GM13977 (cell line): ENCODE measurements at places on chromosomes 16 and 17.

GRCh38 chr16:17831330-17831729 lies 360.6 kb upstream of the XYLT1 start:
- DNase-seq = no peak

- DNase-seq = no peak
Measured at GRCh38 chr16:62620275-62620674, 584.0 kb upstream of the CDH8 start.

DNA sequence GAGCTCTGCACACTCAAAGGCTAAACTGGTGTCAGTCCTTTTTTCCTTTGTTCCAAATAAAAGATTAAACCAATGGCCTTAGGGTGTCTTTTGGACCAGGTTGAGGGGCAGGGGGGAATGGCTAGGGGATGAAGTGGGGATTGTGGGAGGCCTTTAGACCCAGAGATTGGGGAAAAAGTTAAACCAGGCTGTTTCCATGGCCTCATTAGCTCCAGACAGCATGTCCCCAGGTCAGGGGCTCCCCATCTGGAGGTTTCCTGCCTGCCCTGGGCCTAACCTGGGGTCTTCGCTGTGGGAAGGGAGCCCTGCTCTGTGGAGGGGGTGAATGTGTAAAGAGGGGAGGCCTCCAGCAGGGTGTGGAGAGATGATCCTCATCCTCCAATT lies 10.3 kb downstream of the FKBP10 start:
- no peak for DNase-seq

DNA sequence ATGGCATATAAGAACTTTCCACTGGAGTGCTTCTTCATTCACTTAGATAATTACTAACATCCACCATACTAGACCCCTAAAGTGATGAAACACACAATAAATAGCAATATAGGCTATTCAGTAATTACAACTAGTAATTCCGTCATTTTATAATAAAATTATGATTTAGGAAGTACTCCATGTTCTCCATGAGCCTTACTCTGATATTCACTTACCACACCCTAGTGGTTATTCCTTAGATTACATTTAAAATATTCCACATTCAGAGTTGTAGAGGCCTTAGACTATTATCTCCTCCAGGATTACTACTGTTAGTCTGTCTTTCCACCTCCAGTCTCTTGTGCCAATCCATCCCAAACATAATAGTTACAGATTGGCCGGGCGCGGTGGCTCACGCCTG lies 62.4 kb downstream of the STH start:
- no peak for DNase-seq

- no peak for DNase-seq
Measured at GRCh38 chr16:79717333-79718137, 117.0 kb upstream of the MAF start.

DNA sequence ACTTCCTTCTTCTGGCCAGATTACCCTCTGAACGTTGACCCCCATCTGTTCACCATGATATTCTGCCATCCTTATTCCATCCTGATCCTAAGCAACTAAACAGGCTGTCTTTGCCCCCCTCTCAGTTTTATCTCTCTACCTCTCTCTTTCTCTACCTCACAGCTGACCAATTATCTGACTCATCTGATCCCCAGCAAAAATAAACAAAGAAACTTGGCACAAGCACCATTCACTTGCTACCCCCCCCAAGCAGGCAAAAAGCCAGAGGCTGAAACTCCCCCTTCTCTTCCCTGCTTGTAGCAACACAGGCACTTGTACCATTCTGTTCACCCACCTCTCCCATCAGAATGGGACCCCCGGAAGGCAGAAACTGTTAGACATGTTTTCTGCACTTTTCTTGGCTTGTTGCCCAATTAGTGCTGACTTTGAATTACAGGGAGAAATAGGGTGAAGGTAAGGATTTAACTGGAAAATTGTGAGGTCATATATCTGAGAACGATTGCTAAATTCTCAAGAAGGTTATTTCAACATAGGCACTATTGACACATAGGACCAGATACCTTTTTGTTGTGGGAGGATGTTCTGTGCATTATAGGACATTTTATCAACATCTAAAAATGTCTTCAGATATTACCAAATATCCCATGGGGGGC lies 163.2 kb downstream of the TOX3 start:
- DNase-seq = no peak

- DNase-seq = no peak
Measured at GRCh38 chr17:13362341-13363122, 239.2 kb downstream of the HS3ST3A1 start.

- DNase-seq = no peak
Measured at GRCh38 chr16:79184464-79185030, 416.0 kb downstream of the MAF start.

DNA sequence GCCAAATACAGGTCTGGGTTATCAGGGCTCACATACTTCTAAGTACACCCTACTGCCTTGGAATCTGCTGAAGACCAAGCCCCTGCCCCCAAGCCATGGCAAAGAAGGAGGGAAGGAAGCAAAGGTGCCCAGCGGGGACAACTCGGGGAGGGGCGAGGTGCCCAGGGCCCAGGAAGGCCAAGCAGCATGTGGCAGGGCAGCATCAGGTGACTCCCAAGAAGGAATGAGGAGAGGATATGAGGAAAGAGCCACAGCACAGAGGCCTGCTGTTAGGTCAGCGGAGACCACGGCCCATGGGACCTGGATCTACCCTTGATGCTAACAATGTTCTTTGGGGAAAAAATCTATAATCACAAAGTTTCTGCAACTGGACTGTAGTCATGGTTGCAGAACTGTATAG lies 142.6 kb upstream of the CRHR1 start:
- no peak for DNase-seq

GRCh38 chr17:55340176-55340575 lies 75.4 kb downstream of the HLF start:
- DNase-seq = no peak

DNA sequence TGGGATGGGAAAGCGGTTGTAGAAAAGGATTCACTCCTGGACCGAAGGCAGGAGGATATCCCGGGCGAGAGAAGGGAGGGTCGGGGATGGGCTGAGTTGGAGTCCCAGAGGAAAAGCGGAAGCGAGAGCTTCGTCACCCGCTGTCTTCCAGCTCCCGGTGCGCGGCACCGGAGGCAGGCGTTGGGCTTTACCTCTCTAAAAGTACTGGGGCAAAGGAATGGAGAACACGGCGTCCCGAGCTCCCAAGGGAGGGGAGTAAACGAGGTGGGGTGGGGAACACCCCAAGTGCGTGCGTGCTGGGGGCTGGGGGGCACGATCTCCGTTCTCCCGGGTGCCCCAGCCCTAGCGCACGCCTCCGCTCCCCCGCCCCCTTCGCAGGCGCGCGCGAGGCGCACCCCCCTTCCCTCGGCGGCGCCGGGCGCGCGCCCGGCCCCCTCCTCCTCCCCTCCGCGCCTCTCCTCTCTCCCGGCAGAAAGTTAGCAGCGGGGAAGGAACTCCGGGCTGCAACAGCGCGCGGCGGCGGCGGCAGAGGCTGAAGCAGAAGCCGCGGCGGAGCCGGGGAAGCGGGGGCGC lies at the start of gene HS3ST4:
HS3ST4 (plus strand) TSS at position 441 of the 573 bp plus-strand sequence.
- peak; percentile 44 for DNase-seq

DNA sequence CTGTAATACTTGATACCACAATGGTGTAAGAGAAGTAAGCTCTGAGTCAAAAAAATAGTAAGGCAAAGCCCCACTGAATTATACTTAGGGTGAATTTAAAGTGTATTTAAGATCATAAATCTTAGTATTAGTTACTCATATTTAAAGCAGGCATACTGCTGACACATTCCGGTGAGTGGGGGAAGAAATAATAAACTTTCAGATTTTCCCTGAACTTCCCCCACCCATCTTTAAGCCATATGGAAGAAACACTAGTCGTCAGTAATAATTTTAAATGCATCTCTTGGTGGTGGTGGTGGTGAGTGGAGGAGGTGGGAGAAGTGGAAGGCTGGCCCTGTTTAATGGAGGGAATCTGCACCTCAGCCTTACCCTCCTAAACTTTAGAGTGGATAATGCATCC lies 20.5 kb downstream of the MPHOSPH6 start:
- no peak for DNase-seq

DNA sequence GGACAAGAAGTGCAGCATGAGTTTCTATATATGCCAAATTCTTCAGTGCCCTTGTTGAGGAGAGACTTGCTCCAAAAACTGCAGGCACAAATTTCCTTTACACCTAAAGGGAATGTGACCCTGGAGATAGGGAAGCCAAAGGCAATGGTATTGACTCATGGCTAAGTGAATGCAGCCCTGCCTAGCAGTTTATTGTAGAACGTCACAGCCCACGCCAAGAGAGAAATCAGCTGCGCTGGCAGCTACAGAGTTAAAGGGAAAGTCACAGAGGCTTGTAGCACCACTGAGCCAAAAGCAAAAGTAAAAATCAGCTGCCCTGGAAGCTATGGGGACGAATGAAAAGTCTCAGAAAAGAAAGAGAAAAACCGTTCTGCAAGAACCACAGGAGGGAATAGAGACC lies 10.1 kb downstream of the POLR3K start:
- no peak for DNase-seq

DNA sequence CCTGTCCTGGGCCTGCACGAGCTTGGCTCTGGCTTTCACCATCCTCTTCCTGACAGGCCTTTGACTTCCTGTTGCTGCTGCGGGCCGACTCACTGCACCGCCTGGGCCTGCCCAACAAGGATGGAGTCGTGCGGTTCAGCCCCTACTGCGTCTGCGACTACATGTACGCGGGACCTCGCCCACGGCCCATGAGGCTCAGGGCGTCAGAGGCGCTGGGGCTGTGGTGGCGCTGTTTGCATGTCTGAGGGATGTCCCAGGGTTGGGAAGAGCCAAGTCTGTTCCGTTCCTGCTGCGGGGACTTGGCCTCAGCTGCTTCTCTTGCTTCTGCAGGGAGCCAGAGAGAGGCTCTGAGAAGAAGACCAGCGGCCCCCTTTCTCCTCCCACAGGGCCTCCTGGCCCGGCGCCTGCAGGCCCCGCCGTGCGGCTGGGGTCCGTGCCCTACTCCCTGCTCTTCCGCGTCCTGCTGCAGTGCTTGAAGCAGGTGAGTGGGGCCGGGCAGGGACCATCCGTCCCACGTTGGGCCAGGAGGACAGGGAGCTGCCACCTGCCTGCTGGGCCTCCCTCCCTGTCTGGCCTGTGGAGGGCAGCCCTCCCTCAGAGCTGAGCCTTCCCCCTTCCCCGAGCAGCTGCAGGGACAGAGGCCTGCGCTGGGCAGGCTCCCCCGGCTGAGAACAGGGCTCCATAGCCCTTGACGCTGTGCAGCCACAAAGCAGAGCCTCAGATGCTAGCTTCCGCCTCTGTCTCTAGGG lies 23.8 kb downstream of the TSC2 start:
- no peak for DNase-seq

DNA sequence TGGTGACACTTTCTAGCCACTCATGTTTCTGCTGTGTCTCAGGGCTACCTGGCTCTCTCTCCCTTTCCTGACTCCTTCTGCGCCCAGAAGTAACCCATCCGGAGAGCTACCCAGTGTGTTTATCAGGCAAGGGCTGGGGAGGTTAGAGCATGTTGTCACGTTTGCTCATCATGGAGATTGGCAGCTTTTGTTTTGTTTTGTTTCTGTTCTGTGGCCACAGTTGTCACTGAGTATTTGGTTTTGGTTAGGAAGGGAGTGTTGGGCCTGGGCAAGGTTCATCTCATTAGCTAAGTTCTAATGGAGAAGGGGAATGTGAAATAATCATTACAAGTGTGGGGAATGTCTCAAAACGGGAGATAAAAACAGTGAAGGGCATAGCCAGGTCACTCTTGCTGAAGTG lies 390.8 kb downstream of the CPPED1 start:
- no peak for DNase-seq

- no peak for DNase-seq
Measured at GRCh38 chr17:80259457-80260068, 1.1 kb upstream of the RNF213 start.

GRCh38 chr16:68739964-68740627 lies 3.0 kb downstream of the CDH1 start:
- DNase-seq = no peak

GRCh38 chr16:88974080-88974915 lies 2.7 kb downstream of the CBFA2T3 start:
- DNase-seq = peak; percentile 34

DNA sequence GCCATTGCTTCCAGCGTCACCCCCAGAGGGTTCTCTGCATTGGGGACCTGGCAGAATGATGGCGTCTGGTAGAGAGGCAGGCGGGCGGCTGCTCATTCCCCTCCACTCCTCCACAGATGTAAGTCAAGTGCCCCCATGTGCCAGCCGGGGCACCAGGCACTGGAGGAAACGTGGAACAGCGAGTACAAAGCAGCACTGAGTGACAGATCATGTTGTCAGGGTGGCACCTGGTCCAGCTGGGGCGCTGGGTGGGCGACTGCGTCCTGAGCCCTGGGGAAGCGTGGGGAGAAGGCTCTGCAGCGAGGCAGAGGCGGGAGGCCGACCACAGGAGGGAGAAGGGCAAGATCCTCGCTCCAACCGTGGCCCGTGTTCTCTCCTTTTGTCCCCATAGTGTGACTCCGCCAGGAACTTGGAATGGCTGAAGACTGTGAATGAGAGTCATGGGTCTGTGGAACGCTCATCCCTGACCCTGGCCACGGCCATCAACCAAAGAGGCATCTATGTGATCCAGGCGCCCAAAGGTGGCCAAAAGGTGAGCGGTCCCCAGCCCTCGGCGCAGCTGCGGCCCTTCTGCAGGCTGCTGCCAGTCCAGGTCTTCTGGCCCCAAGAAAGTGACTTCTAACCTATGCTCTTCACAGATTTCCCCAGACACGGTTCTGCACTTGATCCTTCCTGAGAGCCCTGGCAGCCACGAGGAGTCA lies 76.7 kb downstream of the RNF213 start:
- DNase-seq = no peak

- DNase-seq = no peak
Measured at GRCh38 chr17:9259419-9259818, 238.1 kb downstream of the NTN1 start.

DNA sequence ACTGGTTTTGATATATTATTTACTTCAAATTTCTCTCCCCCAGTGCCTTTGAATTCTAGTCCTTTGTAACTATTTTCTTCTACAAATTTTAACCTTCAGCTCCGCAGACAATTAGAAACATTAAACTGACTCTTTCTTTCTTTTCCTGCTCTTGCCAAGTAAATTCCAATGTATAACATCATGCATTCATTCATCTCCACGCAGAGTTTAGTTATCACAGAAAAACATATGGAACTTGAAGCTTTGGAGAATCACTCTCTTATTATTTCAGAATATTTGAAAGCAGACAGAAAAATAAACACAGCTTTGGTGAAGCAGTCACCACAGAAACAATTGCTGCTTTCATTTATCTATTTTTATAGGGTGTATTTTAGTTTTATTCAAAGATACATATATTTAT lies 778.7 kb upstream of the CDH8 start:
- DNase-seq = no peak

DNA sequence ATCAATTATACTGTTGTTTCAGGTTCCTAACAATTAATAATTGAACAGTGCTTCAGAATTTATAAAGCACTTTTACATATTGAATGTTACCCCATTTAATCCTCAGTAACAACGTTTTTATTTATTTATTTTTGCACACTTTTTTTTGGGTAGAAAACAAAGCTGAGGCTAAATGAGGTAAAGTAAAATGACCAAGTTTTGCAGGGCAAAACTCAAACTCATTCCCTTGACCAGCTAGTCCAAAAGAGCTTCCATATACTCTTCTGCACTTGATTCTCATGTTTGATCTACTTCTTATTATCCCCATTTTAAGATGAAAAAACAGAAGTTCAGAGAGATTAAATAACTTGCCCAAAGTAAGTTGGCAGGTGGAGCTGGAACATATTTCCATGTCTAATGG lies 81.1 kb upstream of the NACA2 start:
- DNase-seq = no peak

GRCh38 chr16:15660203-15660601 lies 10.2 kb downstream of the NDE1 start:
- no peak for DNase-seq

GRCh38 chr16:15777533-15778203 lies 79.2 kb downstream of the MYH11 start:
- peak; percentile 43 for DNase-seq
